ENCODE measurements at places on chromosomes 3 and 15.

GRCh38 chr15:25345943-25346342 lies 92.9 kb downstream of the UBE3A start:
- DNase-seq = no peak

DNA sequence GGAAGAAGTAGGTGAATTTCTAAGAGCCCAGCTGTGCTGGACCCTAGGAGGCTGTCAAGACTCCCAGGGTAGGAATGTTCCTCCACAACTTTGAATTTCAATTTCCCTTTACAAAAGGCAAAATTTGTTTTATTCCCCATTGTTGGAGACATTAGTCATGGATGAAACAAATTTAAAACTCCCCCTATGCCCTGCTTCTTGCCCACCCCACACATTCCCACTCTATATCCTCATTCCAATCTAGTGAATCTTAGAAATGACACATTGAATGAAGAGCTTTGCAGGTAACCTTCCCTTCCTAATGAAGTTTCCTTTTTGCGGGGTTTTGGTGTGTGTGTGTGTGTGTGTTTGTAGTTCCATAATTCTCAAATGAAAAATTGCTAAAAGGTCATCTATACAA lies 72.6 kb downstream of the CCNL1 start:
- DNase-seq = no peak

- no peak for DNase-seq
Observed at GRCh38 chr3:143135150-143135549, 15.6 kb downstream of the CHST2 start.

GRCh38 chr3:127177226-127177625 lies 15.7 kb upstream of the PRR23E start:
- DNase-seq = no peak

DNA sequence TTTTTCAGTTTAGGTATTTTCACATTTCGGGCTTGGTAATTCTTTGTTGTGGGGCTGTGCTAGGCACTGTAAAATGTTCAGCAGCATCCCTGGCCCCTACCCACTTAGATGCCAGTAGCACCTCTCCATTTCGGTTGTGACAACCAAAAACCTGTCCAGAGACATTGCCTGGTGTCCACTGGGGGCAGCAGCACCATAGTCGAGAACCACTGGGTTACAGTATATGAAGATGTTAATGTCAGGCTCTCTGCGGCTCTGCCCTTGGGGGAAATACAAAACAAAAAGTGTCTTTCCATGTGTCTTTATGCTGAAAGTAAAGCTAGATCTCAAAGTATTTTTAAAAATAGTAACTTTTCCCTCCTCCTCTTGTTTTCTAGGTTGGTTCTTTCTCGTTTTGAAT lies 177.2 kb downstream of the ITPR1 start:
- DNase-seq = no peak

DNA sequence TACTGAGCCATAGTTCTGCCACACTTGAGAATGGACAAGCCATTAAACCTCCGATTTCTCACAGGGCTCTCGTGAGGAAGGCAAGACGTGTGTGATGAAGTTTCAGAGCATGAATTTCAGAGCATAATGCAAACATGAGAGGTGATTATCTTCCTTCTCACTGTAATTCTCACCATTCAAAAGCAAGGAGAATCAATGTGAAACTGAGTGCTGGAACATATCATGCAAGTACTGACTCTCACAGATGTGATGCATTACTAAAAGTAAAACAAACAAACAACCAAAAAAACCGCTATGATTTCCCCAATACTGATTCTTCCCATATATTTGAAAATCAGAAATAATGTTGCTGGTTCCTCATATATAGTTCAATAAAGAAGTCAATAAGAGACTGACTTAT lies 23.7 kb downstream of the P3H2 start:
- DNase-seq = no peak

- DNase-seq = no peak
Observed at GRCh38 chr3:10876661-10877060, 60.6 kb downstream of the SLC6A11 start.

DNA sequence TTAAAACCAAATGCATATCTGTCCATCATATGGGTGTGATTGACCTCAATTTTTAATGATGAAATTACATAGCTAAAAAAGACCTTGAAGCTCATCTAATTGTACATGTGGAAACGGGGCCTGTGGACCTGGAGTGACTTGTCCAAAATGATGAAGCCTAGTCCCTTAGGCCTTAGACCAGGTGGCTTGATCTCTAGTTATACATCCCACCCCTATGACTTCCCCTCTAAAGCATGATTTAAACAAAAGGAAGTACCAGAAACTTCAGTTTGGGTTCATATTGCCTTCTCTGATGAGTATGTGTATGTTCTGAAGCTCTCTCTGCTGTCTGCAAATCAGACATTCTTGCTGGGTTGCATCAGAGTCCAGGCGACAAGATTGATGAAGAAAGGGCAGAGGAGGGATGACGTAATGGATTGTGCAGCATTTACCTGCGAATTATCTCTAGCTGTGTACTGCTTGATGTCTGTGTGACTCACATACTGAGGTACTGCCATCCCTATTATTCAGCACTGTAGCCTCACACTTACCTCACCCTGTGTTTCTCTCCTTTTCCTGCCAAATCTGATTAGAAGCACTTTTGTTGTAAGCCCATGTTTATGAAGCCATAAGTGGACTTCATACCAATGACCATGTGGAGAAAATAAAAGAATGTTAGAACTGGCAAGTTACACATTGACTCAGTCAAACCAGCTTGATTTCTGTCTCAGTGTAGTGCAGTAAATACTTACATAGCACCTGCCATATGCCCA lies 111.5 kb downstream of the FILIP1L start:
- no peak for DNase-seq

GRCh38 chr15:49987198-49987785 lies 131.7 kb downstream of the ATP8B4 start:
- no peak for DNase-seq

GRCh38 chr3:59425942-59426341 lies 376.1 kb upstream of the CFAP20DC start:
- DNase-seq = peak; percentile 30

DNA sequence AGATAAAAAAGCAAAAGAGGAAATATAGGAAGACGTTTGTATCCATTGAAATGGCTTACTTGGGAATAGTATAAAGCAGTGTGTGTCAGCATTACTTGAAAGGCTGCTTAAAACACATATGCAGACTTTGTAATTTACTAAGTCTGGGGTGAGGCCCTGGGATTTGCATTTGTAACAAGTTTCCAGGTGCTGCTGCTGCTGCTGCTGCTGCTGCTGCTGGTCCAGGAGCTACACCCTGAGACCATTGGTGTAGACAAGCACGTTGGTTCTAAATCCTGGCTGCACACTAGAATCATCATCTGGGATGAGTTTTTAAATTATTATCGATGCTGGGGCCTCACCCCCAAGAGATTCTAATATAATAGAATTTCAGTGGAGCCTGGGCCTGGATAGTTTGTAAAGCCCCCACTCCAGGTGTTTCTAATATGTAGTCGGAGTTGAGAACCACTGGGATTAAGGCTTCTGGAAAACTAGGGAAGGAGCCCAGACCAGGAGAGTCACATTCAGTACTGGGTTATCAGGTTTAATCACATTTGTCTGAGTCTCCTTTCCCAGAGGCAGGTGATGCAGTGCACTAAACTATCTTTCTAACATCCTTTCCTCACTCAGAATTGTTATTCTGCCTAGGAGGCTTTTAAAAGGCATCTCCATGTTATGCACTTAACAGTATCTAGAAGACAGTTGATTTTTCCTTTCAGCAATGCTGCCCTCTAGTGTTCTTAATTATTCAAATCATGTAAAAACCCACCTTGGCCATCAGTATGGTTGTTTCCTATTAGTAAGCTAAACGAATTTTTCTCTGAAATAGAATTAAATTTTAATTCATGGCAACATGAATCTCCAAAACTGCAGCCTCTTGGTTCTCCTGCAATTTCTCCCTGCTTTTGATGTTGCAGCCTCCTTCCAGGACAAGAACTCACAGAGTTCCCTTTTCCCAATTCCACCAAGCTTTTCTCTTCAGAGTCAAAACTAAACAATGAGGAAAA lies 45.4 kb downstream of the SSR3 start:
- no peak for DNase-seq

DNA sequence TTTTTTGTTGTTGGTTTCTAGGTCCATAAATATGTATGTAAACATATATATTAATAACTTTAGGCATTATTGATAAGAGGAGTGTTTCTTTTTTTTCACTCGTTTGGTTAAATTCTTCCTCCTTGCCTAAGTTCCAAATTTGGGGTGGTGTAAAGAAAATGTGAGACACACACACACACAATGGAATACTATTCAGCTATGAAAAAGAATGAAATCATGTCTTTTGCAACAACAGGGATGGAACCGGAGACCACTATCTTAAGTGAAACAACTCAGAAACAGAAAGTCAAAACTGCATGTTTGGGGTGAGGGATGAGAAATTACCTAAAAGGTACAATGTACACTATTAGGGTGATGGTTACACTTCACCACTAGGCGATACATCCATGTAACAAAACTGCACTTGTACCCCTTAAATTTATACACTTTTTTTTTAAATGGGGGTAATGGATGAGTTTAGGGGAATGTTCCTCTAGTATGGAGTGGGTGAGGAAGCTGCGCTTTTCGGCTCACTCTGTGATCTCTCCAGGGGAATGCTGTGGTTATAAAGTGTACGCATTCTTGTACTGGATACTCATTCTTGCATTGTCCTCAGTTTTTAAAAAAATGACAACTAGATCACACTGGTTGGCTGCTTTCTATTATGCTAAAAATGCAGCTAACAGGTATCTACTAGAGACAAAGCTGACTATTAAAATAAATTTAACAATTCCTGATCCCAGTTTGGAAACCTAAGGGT lies 50.8 kb upstream of the PPARG start:
- DNase-seq = no peak

DNA sequence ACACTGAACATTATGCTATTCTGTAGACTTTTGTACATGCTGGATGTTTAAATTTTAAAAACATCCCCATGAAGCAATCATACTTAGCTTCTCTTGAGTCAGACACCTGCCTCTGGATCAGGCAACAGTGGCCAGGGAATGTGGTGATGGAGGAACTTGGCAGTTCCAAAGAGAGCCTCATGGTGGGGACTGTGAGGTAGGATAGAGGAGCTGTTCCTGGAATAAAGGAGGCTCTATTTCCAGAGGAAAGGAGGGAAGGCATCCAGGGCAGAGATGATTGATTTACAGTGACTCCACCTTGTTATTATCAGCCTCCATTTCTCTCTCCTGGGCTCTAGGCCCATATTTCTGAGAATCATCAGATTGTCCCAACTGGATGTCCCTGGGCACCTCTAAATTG lies 35.0 kb upstream of the ABHD17C start:
- DNase-seq = no peak

DNA sequence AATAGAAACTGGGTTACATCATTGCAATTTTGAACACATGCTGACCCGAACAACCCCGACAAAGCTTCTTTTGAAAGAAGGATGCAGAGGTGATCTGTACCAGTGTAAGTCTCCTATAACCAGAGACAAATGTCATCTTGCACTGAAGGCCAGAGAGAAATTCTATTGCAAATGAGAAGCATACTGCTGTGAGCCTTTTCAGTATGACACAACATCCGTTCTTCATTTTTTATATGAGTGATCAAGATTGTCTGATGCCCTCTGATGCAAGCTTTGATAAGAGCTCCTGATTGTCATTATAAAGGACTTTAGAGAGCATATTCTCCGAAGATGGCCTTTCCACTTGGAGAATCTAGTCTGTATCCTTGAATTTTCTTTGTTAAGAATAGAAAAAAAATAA lies 36.9 kb downstream of the PCOLCE2 start:
- DNase-seq = no peak

All from activated T-helper 9 cell treated with anti-CD3 and anti-CD28 coated beads, Interleukin-2, amount 50 U/mL, for 16 hours (primary cell).